Stimulated activated CD4-positive, alpha-beta T cell treated with anti-CD3 and anti-CD28 coated beads, Interleukin-1b, Interleukin-23, amount 100 ng/mL, for 1 hour (primary cell): ENCODE measurements at places on chromosomes 7 and 10.

GRCh38 chr10:48705401-48705938 is 20.8 kb downstream of the WDFY4 start:
- no peak for DNase-seq

DNA sequence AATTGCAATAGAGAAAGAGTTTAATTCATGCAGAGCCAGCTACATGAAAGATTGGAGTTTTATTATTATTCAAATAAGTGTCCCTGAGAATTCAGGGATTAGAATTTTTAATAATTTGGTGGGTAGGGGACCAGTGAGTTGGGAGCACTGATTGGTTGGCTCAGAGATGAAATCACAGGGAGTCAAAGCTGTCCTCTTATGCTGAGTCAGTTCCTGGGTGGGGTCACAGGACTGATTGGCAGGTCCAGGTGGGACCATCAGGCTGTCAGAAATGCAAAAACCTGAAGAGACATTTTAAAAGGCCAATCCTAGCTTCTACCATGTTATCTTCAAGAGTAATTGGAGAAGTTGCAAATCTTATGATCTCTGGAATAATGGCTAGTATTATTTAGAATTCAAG is 56.0 kb upstream of the KAT6B start:
- no peak for DNase-seq

GRCh38 chr10:67452892-67453291 is 243.1 kb downstream of the CTNNA3 start:
- DNase-seq: no peak

- DNase-seq: no peak
Measured at GRCh38 chr7:14233076-14233867, 243.8 kb upstream of the ETV1 start.

DNA sequence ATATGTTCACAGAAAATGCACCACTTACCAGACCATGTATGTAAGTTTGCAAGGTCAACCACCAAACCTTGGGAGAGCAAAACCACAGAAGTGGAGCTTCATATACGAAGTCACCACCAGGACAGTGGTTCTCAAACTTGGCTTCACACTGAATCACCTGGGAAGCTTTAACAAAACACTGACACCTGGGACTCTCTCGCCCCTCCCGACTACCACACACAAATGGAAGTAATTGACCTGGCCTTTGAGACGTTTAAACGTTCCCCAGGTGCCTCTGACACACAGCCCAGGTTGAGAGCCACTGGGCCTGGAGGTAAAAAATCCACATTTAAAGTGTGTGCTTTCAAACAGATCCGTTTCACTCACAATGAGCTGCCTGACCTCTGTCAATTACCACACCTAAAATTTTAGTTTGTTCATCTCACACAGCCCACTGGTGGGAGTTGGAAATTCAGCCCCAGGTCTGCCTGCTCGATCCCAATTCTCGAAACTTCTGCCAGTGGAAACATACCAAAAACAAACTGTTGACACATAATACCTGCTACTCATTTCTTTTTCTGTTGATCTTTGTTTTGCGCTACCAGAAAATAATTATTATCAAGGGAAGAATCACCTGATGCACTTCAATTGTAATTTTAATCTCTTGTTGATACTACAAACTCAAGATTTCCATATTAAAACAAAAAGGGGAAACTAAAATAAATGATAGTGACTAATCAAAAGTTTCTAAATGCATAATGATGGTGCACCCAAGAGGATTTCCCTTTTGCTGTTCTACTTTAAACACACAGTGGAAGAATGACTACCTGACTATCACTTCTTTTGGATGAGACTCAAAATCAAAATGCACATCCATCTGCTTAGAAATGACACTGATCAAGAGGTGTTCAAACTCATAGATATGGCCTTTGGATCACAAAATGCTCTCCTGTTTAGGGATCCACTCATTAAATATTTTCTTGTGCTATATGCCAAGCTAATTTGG is 26.6 kb downstream of the CDNF start:
- DNase-seq: no peak
